ENCODE measurements at places on chromosomes 13 and 19.

- no peak for DNase-seq
Observed at GRCh38 chr19:6232601-6233055, 47.1 kb downstream of the MLLT1 start.

GRCh38 chr13:42360046-42360574, 88.2 kb downstream of the AKAP11 start:
- DNase-seq: no peak

DNA sequence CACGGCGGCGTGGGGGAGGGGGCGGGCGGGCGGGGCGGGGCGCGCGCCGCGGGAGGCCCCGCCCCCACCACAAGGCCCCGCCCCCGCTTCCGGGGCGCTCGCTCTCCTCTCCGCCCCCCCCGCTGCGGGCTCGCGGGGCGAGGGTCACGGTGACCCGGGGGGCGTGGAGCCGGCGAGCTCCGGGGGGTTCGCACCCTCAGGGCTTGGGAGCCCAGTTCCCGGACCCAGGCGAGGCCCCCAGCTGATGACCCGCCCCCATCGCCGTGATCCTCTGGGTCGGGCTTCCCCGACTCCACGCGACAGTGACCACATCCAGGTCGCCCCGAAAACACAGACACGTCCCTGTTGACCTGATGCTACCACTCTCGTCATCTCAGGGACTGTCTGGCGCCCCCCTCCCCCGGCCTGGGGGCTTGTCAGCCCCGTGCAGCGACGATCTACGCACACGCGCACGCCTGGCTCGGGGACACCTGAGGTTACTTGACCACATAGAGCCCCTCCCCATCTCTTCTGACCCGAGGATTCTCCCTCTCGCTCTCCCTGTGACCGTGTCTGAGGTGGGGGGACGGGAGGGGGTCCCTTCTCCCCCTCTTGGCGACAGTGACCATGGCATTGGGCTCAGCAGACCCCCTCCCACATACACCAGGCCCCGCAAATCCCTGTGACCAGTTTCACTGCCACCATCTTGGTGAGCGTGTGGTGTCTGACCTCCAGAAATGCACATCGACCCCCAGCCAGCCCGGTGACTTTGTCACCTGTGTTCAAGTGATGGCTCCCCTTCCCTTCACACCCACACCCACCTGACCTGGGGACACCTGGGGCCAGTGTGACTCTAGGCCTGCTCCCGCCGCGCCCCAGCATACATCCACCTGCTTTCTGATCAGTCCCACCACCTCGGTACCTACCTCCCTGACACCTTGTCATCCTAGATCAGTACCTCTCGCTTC, 670 bp downstream of the MAP2K7 start:
- no peak for DNase-seq

DNA sequence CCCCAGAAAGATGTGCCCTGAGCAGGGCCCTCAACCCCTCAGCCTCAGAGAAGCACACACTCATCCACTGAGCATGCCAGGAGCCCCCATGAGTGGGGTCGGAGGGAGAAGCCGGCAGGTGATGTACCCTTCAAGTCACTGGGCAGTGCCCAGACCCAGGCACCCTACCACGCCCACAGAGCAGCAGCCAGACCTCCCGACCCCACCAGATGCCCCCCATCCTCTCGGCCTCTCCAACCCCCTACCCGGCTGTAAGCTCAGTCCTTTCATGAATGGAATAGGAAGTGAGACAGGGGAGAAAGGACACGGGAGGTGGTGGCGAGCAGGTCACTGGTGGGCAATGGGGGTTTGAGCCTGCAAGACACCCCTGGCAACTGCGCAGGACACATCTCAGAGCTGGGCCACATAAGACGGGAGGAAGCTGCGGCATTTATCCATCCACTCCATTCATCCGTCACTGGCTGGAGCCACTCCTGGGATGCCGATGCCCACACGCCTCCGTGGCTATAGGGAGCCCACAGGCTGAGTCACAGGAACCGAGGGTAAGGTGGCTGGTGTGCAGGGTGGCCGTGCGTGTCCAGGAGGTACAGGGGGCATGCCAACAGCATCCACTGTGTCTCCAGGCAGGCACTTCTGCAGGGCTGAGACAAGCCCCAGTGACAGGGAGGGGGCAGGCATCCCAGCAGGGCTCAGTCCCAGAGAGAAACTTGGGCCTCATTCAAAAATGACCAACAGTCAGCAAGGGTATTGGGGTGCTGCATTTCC, 23.8 kb upstream of the VSTM2B start:
- DNase-seq: no peak

DNA sequence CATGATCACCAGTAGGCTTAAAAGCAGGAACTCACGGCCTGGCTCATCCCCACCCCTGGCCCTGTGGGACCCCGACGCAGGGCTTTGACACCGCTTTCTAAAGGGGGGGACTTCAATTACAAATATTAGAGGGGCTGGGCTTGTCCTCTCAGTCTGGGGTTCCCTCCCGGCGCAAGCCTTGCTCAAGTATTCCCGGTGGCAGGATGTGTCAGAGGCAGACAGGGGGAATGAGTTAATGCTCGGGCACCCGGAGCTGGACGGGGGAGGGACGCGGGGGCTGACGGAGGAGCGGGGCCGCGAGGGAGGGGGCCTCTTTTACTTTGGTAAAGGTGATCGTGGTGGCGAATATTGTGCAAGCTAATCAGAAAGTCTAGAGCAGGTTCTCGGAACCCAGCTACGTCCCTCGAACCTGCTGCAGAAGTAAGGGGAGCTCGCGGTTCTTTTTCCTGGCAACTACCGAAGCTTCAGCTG, 1.1 kb downstream of the FGF14 start:
- DNase-seq: peak; percentile 68

DNA sequence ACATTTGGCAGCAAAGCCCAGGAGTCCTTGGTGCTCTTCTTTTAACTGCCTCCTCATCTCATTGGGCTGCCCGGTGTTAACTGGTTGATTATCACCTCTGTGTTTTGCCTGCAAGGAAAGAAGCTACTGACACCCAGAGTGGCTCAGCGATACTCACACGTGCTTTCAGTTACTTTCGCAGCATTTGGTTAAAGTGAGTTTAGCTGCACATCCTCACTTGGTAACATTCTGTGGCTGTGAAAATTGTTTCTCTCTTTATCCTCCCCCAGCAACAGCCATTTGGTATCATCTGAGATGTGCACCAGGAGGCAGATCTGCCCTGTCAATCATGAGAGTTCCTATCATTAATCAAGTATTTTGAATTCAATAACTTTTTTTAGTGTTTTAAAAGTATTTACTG, 44.6 kb upstream of the GPR183 start:
- DNase-seq: no peak

GRCh38 chr13:67275351-67275960, 45.3 kb upstream of the PCDH9 start:
- no peak for DNase-seq
